CD4-positive, alpha-beta T cell treated with Interleukin-10 for 1 hour (primary cell): ENCODE measurements at places on chromosomes 3 and 15.

DNA sequence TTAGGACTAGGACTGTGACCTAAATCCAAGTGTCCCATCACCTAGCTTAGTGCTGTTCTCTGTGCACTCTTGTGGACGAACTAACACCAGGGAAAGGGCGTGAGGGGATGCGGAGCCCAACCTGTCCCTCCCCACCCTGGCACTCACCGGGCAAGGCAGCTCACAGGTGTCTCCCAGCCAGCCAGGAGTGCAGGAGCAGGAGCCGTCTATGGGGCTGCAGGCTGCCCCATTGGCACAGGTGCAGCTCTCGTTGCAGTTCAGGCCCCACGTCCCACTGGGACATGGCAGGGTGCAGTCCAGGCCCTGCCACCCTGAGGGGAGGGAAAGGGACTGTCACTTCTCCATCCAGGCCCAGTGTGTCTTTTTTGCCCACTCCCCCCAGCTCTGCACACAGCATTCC is 60.3 kb downstream of the RAB11A start:
- no peak for DNase-seq

GRCh38 chr3:169527507-169527906 is 136.0 kb downstream of the MECOM start:
- DNase-seq, result no peak

DNA sequence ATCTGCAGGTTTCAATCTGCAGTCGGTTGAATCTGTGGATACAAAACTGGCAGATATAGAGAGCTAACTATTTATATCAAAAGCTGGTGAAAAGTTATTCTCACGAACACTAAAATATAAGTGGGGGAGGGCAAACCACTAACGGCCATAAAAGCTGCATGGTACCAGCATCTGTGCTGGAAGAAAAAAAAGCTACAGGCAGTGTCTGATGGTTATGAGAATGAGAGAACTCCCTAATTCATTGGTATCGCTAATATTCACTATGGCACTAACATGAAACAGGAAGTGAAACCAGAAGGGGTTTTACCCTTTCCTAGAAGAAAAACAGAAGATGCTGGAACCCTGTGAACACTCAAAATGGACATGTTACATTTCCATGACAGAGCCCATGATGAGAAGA is 15.9 kb downstream of the CEP70 start:
- DNase-seq, result no peak

GRCh38 chr3:119294696-119295671 is 801 bp downstream of the ARHGAP31 start:
- DNase-seq, result peak; percentile 60

DNA sequence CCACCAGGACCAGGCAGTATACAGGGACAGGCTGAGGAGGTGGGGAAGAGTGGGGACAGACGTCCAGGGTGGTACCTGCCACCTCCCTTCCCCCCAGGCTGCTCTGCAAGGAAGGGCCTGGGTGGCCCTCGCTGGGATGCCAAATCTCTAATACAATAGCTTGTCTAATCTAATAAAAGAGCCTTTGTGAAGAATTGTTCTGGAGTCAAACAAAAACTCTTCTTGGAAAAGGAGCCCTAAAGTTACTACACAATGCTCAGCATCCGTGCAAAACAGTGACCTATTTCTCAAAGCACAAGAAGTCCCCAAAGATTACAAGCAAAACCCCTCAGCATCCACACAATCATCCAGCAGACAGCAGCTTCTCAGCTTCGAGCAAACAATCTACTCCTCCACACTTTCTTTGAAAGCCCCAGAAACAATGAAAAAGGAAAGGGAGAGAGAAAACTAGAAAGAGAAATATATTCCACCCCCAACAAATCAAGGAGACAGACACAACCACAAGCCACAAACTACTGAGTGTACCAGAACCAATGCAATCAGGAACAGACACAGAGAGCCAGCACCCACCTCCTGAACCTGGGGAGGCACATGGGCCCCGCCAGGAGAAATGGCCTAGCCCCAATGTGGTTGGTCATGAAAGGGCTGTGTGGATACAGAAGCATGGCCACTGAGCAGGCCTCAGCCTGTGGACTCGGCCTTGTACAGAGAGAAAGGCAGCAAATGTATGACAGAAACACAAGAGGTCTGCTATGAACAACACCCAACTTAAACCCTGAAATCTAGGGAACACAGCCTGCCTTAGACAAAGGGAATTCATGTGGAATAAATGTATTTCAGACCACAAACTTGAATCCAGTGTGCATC is 177.1 kb upstream of the CHRNA7 start:
- no peak for DNase-seq

GRCh38 chr15:35271371-35272043 is 186.4 kb upstream of the NANOGP8 start:
- DNase-seq, result no peak

DNA sequence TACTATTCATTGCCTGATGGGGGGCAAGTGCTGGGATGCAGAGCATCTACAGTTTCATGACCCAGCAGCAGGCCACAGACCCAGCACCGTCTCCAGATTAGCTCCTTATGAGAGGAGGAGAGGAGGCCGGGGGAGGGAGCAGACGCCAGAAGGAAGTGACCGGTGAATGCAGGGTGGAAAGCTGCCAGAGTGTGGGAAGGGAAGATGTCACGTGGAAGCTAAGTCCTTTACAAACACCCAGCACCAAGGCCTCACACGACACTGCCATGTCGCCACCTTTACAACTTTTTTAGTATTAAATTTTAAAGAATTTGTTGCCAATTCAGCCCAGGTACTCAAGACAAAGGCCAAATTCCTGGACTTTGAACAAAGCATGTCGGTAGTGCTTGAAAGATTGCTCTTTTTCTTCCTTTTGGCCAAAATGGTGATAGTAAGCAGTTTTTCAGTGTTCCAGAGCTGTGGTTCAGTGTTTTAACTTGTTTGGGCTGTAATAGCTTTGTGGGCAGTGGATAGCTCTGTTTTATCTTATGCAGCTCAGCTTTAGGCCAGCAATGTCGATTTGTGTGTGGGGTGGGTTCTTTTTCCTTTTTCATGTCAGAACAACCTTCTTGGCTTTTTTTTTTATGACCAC is 58.2 kb downstream of the ZBTB38 start:
- no peak for DNase-seq

GRCh38 chr15:86916671-86917360 is 837.1 kb downstream of the AGBL1 start:
- DNase-seq, result no peak
